ENCODE measurements at places on chromosomes 6 and 20.
A peak's percentile ranks its signal among the peaks of the same experiment; 100 is the strongest.

GRCh38 chr20:32914031-32914430, 55.3 kb downstream of the EFCAB8 start:
- no peak for DNase-seq

- DNase-seq: no peak
These were observed 118.8 kb upstream of the KCNK16 start for GRCh38 chr6:39441301-39441700.

DNA sequence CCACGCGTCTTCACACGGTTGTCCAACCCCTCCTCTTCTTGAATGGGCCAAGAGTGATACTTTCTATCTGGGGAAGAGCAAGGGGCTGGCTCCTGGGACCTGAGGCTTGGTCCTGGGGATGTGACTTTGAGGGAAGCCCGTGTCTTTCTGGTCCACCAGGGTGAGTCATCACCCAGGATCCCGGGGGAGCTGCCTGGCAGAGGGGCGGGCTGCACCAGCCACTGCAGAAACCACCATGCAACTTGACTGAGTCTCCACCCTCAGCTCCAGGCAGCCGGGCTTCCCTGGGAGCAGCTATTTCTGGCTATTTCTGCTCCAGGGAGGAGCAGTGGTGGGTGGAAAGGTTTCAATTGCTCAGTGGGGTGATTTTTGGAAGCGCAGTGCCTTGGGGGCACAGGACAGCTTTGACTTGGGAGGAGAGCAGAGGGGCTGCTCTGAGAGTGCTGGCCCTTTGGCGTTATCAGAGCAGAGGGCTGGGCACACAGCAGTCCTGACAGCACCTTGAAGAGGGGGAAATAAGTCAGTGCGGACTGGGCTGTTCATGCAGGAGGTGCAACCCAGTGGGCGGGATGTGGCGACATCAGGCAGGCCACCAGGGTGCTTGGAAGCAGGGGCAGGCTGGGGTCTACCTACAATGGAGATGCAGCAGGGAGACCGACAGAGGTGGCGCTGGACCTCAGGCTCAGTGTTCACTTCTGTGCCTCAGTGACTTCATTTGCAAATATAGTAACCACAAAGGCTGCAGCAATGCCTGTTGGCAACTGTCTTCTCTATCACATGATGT, 45.1 kb upstream of the FAM83D start:
- DNase-seq: no peak

GRCh38 chr6:52801188-52801841, 2.3 kb downstream of the GSTA1 start:
- no peak for DNase-seq

DNA sequence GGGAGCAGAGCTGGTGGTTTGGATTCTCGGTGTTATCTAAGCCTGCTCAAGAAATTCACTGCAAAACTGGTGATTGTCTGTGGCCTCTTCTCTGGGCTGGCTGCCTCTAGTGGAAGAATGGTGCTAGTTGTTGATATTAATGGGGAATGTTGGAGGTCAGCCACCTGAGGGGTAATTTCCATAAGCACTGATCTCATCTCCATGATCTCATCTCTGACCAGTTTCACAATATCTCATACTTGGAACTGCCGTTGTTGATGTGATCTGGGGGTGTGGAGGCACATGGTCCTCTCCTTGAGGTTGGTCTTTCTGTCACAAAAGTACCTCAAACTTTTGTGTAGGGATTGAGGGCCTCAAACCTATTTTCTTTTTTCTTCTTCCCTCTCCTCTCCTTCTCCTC, 102.6 kb downstream of the CD109 start:
- no peak for DNase-seq

DNA sequence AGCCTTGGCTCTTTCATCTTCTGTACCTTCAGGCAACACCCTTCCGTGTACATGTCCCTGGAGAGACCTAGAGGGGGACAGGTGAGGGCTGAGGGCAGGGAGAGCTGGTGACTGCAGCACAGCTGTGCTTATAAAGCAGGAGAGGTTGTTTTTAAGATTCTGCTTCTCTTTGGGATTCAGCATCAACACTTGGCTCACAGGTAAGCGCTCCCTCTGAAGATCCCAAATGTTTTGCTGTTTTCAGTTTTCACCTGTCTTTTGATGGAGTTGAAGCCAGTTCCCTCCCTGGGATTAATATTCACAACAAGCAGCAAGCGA, 19.4 kb upstream of the TRAF3IP2 start:
- DNase-seq: no peak

DNA sequence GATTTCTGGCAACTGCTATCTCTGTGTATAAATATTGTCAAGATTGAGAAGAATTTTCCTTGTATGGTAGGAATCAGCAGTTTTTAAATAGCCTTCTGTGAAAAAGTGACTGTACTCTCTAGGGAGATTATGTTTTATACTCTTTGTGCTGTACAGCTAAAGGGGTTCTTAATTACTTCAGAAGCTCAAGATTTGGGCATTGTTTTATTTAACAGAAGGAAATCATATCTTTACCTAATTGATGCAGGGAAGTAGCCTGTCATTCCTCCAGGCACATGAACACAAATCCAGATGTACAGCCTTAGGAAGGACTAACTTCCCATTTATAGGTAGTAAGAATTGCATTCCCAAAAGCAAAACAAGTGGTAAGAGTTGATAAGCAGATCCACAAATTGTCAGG, 1.3 kb downstream of the CALHM5 start:
- DNase-seq: no peak

DNA sequence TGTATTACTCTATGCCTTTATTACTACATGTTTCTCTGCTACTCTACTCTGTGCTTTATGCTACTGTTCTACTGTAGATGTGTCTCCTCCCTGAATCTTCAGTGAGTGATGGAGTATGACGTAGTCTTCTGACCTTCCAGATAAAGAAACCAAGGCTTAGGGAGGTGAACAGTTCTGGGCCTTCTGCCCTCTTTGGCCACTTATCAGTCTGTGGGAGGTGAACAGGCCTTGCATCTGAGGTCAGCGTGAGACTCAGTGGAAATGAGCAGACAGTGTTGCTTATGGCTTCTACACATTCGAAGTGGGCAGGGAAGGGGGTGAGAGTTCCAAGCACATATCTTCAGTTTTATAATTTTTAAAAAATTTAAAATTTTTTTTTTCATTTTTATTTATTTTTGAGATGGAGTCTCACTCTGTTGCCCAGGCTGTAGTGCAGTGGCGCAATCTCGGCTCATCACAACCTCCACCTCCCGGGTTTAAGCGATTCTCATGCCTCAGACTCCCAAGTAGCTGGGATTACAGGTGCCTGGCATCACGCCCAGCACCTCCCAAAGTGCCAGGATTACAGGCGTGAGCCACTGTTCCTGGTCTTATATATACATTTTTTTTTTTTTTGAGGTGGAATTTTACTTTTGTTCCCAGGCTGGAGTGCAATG, 24.2 kb downstream of the MYBL2 start:
- DNase-seq: no peak

GRCh38 chr6:166366921-166367320, 15.8 kb downstream of the MPC1 start:
- no peak for DNase-seq

GRCh38 chr6:133945158-133945557, 7.9 kb upstream of the TBPL1 start:
- no peak for DNase-seq

- DNase-seq: no peak
These were observed 63.3 kb downstream of the NPEPL1 start for GRCh38 chr20:58755766-58756449.

- DNase-seq: no peak
These were observed 201.8 kb downstream of the GRIK2 start for GRCh38 chr6:101595276-101595675.

GRCh38 chr6:99467509-99468106, 42.5 kb upstream of the PNISR start:
- no peak for DNase-seq

DNA sequence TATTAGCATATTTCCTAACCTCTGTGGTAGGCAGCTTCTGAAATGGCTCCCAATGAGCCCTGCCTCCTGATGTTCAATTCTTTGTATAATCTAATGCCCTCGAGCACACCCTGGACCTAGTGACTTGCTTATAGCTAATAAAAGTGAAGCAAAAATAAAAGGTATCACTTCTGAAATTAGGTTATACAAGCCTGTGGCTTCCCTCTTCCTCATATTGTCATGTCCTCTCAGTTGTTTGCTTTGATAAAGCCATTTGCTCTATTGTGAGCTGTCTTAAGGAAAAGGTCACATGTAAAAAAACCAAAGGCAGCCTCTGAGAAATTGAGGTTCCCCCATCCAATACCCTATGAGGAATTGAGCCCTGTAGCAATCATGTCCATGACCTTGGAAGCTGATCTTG, 442.1 kb upstream of the ADGRB3 start:
- DNase-seq: no peak

DNA sequence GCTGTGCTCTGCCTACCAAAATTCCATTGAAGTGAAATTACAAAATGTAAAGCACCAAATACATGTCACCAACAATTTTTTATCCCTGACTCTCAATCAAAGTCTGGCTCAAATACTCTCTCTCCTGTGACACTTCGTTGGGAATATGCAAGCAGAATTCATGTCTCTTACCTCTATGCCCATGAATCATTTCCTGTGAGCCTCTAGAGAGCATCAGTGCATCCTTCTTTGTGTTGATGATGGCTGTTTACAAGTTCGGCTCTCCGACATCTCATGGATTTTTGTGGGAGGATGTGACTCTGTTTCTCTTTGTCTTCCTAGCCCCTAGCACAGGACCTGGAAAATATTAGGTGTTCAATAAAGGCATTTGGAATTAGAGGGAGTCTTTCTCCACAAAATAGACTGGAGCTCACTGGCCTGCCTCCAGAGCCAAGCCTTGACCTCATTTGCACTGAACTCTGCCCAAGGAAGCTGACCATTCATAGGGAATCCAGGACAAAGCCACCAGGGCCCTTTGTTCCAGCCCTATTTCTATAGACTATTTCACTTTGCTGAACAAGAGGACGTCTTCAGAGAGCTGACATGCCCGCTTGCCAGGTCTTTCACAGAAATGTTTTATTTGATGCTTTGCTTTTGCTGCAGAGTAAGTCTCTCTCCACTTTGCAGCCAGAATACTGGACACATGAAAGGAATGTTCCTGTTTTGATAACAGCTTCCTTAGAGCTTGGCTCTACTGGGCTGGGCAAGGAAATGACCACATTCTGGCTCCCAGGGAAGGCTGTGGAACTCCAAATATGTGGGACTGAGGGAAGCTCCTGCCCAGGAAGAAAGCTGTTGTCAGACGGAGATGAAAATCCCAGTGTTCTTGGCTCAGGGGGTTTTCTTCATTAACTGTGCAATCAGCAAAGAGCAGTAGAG, 194.5 kb upstream of the CDYL start:
- no peak for DNase-seq

DNA sequence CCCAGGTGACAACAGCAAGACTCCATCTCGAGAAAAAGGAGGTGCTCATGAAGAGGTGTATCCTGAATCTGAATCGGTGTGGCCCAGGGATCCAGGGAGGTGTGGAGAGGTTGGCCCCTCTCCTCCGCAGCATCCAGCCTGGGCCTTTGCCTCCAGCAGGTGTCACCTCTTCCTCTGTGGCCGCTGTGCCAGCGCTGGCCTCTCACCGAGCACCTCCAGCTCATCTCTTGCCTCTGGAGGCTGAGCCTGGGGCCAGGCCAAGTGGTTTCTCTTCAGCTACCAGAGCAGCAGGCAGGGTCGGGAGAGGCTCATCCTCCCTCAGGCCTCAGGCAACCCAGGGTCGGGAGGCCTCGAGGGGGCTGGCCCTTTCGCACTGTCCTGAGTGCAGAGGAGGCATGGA, 1.2 kb upstream of the COL20A1 start:
- no peak for DNase-seq

- DNase-seq: no peak
These were observed 4.0 kb downstream of the DACT2 start for GRCh38 chr6:168315596-168315995.

GRCh38 chr6:35427851-35428321, 24.3 kb upstream of the FANCE start:
- DNase-seq: no peak

DNA sequence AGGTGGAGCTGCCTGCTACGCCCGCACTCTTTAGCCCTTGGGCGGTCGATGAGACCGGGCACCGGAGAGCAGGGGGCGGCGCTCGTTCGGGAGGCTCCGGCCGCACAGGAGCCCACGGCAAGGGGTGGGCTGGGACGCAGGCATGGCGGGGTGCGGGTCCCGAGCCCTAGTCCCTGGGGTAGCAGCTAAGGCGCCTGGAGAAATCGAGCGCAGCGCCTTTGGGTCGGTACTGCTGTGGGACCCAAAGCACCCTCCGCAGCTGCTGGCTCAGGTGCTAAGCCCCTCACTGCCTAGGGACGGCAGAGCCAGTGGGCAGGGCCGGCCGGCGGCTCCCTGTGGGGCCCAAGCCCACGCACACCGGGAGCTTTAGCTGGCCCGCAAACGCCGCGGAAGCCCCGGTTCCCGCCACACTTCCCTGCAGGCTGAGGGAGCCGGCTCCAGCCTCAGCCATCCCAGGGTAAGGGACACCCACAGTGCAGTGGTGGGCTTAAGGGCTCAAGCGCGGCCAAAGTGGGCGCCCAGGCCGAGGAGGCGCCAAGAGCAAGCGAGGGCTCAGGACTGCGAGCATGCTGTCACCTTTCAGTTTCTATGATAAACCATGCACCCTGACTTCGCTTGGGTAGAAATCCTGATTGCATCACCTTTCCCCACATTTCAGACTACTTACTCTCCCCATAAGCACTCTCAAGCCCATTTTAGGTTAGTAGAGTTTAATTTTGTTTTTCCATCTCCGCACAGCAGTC, 52.0 kb downstream of the MYLIP start:
- no peak for DNase-seq

GRCh38 chr20:5612581-5613301, 137.5 kb upstream of the SHLD1 start:
- DNase-seq: no peak

DNA sequence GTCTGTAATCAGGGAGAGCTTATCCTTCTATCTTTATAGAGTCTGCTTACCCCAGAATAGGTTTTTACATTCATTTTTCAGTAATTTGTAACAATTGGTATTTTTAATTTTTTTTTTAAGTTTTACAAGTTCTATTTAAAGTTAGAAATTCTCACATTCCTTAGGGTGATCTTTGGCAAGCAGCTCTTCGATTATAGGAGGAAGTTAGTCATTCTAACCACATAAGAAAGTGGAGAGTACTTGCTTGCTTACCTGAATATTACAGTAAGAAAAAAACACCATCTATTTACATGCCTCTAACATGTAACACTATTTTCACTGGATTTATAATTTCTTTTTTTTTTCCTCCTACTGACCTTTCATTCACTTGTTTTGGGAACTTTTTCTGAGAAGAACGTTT, 6.7 kb downstream of the TSHZ2 start:
- DNase-seq: no peak

- DNase-seq: no peak
These were observed 947.1 kb downstream of the TFAP2A start for GRCh38 chr6:9467741-9468140.

DNA sequence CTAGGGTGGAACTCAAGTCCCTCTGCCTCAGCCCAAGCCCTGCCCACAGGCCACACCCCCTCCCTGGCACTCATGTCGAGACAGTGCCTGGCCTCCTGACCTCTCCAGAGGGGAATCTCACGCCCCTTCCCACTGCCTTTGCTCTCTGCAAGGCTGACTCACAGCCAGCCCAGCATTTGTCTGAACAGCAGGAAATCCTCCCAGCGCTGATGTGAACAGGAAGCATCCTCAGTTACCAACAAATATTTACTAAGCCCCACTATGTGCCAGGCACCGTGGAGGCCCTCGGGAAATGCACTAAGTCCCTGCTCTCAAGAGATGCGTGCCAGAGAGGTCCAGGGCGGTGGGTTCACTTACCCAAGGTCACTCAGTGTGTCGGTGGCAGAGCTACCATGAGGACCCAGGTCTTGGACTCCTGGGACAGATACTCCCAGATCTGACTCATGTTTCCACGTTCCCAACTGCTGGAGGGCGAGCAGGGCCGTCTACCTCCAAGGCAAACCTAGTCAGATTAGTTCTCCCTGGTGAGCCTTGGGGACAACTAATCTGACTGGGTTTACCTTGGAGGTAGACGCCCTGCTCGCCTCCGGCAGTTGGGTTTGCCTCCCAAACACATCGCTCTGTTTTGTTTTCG, 7.8 kb downstream of the ADA start:
- DNase-seq: peak; percentile 36

Data from activated CD4-positive, alpha-beta T cell treated with anti-CD3 and anti-CD28 coated beads, Interleukin-2, amount 50 U/mL, for 48 hours (primary cell).